ENCODE measurements at places on chromosomes 3 and 15.

DNA sequence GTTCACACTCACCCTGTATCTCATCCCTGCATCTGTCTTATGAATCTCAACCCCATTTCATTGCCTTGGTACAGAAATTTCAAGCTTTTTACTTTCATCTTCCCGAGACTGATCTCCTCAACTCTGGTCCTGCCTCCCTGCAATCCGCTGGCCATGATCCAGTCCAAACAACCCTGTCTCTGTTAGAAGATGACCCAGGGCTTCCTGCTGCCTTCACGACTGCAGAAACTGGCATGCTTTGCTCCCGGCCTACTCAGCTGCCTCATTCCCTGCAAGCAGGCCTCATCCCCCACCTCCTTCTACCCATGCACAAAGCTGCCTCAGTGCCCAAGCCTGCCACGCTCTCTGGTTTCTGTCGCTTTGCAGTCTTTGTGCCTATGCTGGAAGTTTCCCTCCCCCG is 12.4 kb downstream of the HES1 start:
- DNase-seq: no peak

GRCh38 chr3:157607826-157608405 is 104.7 kb upstream of the VEPH1 start:
- DNase-seq: no peak

DNA sequence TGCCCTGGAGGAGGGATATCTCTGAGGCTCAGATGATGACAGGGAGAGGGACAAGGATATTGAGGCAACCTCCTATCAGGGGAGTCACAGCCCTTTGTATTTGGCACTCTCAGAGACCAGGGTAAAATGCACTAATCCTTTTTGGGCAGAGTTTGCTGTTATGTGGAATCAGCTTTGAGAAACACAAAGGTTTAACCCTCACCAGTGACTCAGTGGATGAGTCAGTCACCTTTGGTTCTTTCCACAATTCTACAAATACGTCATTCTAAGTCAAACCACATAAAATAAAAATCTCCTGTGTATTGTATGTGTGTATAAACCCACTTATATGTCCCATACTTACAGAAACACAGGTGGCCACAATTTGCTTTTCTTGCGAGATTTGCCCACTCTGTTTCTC is 5.1 kb downstream of the LSAMP start:
- DNase-seq: no peak

DNA sequence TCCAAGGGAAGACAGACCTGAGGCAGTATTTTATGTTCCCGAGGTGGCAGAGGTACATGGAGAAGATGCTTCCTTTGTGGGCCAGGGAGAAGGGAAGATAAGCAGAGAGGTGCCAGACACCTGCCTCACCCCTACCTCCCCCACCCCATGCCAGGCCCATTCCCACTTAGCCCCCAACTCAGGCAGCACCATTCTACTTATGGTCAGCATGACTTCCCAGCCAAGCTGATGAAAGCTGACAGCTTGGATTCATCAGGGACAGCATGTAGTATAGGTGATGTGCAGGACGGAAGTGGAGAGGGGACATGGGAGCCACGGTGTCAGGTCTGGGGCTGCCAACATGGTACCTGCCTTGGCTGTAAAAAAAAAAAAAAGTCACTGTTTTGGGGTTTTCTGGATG is 57.5 kb upstream of the CSPG4 start:
- no peak for DNase-seq

GRCh38 chr3:49628249-49628648 is 45.9 kb upstream of the APEH start:
- DNase-seq: no peak

DNA sequence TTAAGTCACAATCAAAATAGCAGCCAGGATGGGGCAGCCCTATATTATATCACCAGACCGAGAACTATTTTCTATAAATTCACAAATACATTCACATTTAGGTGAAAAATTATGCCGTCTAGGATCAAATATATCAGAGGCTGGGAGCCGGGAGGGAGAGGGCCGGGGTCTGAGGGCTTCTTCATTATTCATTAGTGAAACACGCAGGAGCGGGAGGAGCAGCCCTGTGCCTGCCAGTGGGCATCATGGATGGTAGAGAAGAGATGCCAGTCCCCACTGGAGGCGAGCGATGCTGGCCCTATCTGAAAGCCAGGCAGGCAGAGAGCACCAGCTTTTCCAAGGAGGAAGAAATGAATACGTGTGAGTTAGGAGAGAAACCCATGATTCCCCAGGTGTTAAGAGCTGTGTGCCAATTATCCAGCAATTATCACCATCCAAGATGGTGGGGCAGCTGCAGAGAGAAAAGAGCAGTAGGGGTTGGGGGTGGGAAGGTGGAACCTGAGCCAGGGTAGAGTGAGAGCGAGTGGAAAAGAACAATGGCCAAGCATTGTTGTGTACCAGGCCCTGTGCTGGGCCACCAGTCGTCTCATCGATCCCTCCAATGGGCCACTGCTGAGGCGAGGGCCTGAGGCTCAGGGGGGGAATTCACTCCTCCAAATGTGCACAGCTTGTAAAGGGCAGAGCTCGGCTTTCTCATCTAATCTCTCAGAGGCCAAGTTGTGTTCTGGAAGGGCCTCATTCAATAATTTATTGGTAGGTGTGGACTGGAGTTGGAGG is 261.3 kb upstream of the TLE3 start:
- DNase-seq: no peak

GRCh38 chr3:101850246-101851051 is 1.1 kb downstream of the NFKBIZ start:
- DNase-seq: no peak

GRCh38 chr15:50687302-50687902 is 805 bp upstream of the TRPM7 start:
- DNase-seq: no peak

DNA sequence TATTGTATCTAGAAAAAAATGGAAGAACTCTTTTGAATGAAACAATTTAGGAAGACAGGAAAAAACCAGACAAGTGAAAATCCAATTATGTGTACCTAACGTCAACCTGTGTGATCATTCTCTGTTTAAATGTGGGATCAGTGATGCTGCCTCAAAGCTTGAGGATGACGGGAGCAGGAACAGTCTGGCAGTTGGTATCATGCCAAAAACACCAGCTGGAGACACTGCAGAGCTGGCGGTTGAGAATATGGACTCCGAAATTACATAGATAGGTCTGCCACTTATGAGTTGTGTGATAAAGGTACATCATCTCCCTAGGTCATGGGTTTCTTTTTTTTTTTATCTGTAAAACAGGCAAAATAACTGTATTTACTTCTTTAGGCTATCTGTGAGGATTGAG is 480.5 kb downstream of the CNTN4 start:
- DNase-seq: no peak

DNA sequence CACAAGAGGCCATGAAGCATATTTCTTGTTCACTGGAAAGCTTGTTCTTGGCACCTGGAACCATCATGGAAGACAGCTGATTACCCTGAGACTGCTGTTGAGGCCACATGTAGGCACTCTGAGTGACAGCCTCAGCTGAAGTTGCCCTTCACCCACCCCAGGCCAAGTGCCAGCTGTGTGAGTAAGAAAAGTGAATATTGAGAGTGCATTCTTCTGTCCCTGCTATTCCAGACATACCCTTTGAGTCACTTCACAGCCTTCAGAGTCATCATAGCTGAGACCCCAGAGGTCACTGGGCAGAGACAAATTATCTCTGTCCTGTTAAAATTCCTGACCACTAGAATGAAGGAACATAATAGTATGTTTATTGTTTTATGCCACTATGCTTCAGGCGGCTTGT is 79.6 kb downstream of the NFKBIZ start:
- DNase-seq: no peak

GRCh38 chr3:111596328-111596727 is 1.2 kb upstream of the ZBED2 start:
- no peak for DNase-seq

GRCh38 chr3:113002679-113003078 is 11.9 kb downstream of the GTPBP8 start:
- no peak for DNase-seq

- no peak for DNase-seq
Measured at GRCh38 chr3:133162670-133163305, 124.6 kb downstream of the TMEM108 start.

DNA sequence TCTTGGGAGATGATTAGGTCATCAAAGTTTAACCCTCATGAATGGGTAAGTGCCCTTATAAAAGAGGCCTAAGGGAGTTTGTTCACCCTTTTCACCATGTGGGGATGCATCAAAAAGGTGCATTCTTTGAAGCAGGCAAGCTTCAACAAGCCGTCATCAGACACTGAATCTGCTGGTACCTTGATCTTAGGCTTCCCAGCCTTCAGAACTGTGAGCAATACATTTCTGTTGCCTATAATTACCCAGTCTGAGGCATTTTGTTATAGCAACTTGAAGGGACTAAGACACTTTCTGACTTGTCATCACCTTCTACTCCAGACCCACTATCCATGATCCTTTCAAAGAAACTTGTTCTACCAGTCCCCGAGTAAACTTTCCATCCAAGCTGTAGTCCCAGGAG is 44.6 kb upstream of the LRRC58 start:
- no peak for DNase-seq

DNA sequence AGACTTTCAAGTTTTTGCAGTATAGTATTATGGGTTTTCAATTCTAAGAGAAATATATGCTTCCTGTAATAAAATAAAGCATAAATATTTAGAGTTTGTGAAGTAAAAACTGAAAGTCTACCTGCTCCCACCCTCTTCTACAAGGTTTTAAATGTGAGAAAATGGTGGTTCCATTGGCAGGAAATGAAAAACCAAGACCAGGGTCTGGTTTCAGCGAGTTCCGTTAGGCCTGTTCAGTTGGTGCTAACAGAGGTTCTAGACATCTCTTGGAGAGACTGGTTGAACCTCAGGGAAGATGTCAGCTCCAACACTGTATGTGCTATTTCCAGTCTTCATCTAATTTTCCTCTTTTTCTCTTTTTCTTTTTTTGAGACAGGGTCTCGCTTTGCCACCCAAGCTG is 11.8 kb upstream of the MYO1E start:
- no peak for DNase-seq

DNA sequence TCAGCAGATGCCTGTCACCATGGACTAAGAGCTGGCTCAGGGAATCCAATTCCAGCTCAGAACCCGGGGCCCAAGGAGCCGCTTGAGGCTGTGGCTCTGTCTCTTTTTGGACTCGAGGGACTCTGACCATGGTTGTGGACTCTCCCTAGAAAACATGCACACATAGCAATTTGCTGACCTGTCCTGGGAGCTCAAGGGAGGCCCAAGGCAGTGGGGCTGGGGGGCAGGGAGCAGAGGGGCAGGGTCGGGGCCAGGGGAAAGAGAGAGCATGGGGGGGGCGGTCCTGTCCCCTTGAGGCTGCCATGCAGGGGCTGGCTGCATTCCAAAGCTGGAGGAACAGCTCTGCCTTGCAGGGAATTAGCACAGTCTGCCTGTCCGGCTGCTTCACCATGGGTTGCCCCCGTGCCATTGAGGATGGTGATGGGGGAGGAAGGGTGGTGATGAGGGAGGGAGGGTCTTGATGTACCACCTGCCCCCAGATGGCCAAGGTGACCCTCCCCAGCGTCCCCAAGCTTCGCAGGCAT is 190.1 kb downstream of the GOLGA6L6 start:
- no peak for DNase-seq

- no peak for DNase-seq
Measured at GRCh38 chr3:43693594-43693993, 2.9 kb downstream of the ABHD5 start.

GRCh38 chr15:77009646-77010311 is 14.9 kb downstream of the PSTPIP1 start:
- no peak for DNase-seq

DNA sequence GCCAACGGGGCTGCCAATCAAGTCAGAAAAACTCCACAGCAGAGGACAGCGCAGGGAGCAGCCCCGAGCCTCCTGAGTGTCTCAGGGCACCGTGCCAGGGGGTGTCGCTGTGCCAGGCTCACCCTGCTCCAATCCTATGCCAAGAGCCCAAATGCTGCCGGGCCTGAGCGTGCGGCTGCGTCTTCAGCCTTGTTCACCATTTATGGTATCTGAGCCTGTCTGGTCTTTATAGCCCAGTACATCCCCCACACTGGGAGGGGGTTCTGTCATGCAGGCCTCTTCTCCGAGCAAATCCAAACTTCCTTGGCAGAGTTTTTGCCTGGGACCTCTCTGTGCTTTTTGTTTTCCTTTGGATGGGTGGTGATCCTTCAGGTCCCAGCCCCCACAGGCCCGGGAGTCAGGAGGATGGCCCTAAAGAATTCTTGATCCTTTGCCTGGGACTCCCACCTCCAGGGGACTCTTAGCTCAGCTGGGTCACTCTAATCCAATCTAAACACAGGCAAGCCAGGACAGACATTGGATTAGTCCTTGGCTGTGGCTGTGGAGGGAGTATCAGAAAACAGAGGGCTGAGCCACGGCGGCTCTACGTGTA is 135.1 kb upstream of the HACD2 start:
- DNase-seq: no peak

DNA sequence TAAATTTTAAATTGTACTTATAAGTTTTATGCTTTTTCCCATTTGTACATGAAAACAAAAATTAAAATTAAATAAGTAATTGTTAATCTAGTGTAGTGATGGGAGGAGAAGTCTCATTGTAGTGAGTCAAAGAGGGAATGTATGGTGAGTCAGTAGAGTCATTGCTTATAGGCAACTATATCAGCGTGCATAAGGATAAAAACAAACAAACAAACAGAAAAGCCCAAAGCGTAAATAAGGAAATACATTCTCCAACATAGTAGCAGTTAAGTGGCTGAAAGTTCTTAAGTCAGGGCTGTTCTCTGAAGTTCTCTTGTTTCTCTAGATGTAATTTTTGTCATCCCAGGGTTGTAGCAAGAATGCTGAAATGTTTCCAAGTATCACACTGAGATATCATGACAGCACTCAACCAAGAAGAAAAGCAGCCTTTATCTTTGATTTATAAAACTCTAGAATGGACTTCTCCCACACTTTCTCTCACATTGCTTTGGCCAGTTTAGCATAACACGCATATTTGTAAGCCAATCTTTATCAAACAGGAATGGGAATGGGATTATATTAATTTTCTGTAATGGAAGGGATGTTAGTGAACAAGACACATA is 184.1 kb upstream of the TP63 start:
- DNase-seq: no peak

GRCh38 chr3:57778494-57778893 is 22.4 kb downstream of the SLMAP start:
- DNase-seq: no peak

- DNase-seq: no peak
Measured at GRCh38 chr15:95658799-95659198, 671.7 kb upstream of the NR2F2 start.

DNA sequence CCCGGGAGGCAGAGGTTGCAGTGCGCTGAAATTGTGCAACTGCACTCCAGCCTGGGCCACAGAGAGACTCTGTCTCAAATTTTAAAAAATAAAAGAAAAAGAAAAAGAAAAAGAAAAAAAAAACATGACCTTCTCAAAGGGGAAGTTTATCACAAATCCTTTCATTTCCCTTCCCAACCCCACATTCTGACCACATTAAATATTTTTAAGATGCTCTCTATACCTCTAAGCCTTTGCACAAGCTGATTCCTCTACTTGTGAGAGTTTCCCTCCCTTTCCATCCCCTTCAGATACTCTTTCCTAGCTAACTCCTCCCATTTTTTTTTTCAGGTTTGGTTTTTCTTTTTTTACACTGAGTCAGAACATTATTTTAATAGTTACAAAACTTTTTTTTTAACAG is 4.0 kb downstream of the HIGD1A start:
- no peak for DNase-seq

Measured in stimulated activated CD8-positive, alpha-beta memory T cell treated with anti-CD3 and anti-CD28 coated beads, Interleukin-7, amount 100 ng/mL, for 48 hours (primary cell).